GM18507 (cell line): ENCODE measurements at places on chromosomes 2 and 18.

DNA sequence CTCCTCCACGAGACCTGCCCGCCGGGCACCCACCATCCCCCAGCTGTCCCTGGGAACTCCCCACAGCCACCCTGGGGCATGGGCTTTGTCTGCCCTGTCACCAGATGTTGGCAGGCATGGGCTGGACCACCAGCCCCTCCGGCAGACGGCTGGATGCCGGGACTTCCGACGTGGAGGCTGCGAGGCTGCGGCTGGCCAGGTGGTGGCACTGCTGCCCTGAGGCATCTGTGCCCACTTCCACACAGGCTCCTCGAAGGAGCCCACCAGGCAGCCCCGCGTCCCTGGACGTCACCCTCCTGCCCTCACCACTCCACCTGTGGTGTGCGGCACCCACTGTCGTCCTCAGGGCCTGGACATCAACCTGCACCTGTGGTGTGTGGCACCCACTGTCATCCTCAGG lies 319.9 kb upstream of the SALL3 start:
- DNase-seq = no peak

GRCh38 chr18:51716277-51716676 lies 518.8 kb upstream of the MEX3C start:
- no peak for DNase-seq

DNA sequence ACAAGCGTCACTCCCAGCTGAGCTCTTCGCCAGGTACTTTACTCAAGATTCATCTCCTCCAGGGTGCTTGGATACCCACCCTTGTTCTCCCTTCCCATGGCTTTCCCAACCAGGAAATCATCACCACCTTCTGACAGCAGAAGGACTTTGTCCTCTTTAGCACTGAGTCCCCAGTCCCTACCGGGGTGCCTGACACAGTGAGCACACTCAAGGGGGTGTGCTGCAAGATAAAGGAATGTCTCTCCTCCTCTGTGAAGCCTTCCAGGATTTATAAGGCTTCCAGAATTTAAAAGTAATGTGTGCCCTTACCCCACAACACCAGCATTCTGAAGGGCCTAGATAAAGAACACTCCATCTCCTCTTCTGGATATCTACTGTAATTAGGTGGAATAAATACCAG lies 39.6 kb downstream of the ACVR1 start:
- DNase-seq = no peak

- DNase-seq = peak; percentile 60
These were observed 972 bp upstream of the DLX2 start for GRCh38 chr2:172103471-172104272.

GRCh38 chr2:9273486-9274130 lies 67.0 kb downstream of the ASAP2 start:
- no peak for DNase-seq

GRCh38 chr2:88575051-88575450 lies 52.2 kb downstream of the EIF2AK3 start:
- no peak for DNase-seq

- DNase-seq = peak; percentile 8
These were observed 26.6 kb upstream of the LANCL1 start for GRCh38 chr2:210503001-210503623.

GRCh38 chr2:28444956-28445355 lies 50.9 kb upstream of the PLB1 start:
- no peak for DNase-seq

GRCh38 chr2:47072728-47073191 lies 82.3 kb downstream of the STPG4 start:
- no peak for DNase-seq

DNA sequence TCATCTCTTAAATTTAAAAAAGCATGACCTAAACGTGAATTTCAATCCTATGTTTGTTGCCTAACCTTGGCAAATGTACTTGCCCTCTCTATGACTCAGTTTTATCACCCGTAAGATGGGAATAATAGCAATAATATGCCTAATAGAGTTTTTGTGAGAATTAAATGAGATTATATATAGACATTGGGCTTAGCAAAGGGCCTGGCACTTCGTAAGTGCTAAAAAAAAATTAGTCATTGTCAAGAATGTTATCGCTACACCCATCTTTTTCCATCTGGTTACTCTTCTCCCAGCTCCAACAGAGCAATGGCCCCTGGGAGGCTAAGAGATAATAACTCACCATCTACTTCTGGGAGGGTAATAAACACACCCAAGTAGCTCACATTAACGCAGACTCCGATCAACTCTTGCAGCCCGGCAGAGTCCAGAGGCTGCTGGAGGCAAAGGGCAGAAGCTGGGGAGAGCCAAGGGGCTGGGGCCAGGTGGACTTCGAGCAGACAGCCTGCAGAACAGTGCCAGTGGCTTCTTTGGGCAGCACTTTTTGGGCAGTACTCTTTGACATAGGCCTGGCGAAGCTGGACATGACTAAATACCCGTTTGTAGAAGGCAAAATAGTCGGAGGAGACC lies 63.9 kb upstream of the STPG4 start:
- DNase-seq = no peak

- no peak for DNase-seq
These were observed 67.2 kb downstream of the PTRHD1 start for GRCh38 chr2:24725956-24726355.

DNA sequence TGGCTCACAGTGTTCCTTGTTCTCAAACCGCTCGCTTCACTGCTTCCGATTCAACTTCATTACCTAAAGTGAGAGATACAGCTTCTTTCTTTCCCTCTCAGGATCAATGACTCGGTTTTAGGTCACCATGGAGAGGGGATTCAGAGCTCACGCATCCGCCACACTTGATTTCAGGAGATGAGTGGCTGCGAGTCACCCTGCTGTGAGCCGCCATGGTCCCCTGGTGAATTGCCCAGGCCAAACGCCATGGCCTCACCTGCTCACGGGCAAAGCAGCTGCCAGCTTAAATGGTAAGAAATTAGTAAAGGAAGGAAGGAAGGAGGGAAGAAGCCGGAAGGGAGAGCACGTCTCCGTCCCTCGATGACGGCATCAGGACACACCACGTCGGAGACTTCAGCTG lies 60.5 kb downstream of the ADNP2 start:
- DNase-seq = no peak

- no peak for DNase-seq
These were observed 72.5 kb upstream of the LRRTM1 start for GRCh38 chr2:80377071-80377470.

DNA sequence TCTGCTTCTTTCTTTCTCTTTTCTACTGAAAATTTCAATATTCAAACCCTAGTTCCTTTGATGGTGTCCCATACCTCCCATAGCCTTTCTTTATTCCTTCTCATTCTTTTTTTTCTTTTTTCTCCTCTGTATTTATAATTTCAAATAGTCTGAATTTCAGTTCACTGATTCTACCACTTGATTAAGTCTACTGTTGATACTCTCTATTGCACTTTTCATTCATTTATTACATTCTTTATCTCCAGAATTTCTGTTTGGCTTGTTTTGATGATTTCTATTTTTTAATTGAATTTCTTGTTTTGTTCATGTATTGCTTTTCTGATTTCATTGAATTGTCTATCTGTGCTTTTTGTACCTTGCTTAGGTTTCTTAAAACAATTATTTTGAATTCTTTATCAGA lies 111.9 kb upstream of the VRK2 start:
- DNase-seq = no peak

DNA sequence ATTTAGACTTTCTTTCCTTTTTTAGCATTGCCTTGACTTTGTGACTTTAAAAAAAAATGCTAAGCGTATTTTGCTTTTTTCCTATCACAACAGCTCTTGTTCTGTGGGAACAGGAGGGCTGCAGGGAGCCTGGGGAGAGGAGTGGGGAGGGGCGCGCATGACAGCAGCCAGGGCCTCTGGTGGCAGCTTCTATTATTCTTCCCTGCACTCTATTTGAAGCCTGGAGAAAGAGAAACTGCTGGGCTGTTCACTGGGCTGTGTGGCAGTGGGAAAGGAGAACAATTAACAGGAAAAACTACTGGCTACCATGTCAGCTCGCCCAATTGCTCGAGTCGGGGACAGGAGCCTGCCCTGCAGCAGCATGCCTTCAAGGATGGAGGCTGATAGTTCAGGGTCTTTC lies 119.0 kb upstream of the ZBTB14 start:
- DNase-seq = no peak

DNA sequence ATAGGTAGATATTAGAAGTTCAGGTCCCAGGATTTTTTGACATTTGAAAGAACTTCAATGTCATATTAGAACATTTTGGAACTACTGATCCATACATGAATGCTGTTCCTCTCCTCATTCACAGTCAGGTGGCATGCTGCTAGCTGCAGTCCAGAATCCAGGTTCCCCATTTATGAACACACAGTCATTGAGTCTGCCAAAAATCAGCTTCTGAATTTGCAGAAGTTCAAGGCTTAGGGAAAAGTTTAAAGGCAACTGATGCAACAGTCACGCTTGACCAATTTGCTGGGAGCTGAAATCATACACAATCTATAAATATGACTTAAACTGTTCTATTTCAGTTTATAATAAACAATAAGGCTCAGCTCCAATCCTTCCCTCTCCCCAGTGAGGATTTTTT lies 17.3 kb upstream of the TTR start:
- no peak for DNase-seq

DNA sequence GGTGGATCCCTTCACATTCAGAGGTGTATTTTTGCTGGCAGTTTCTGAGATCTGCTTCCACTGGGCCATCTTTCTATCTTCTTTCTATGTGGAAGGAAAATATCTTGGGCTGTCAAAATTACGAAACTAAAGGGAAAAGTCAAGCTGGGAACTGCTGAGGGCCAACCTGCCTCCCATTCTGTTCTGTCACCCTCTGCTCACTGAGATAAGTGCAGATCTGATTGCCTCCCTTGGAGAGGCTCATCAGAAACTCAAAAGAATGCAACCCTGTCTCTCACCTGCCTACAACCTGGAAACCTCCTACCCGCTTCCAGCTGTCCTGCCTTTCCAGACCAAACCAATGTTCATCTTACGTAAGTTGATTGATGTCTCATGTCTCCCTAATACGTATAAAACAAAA lies 26.5 kb downstream of the RAX start:
- no peak for DNase-seq

- DNase-seq = no peak
These were observed 118.6 kb downstream of the ANKRD44 start for GRCh38 chr2:197191940-197192322.
